ENCODE measurements at places on chromosomes 16 and 17. TPM values are rescaled to one million over a fixed set of nuclear protein-coding genes. Genes with fewer than 3 reads are reported as not detected.

Gene CD2BP2
- 82.1 TPM for total RNA-seq

Gene ABCC12
- total RNA-seq, result not detected

Gene B3GNT9
- 2.4 TPM for total RNA-seq

Gene KRT20
- total RNA-seq, result not detected

Gene SLFN11
- 0.27 TPM for total RNA-seq

Gene HAP1
- total RNA-seq, result 1.6 TPM

Gene CRYM
- 2.0 TPM for total RNA-seq

Gene SLC2A4
- 0.38 TPM for total RNA-seq

Gene CES4A
- total RNA-seq, result 2.3 TPM

Gene SP6
- 0.62 TPM for total RNA-seq

Gene CLEC18A
- 11.6 TPM for total RNA-seq

Gene NT5M
- 3.8 TPM for total RNA-seq

Gene CCL17
- total RNA-seq, result not detected

Gene SLX1A
- 45.4 TPM for total RNA-seq

- DNase-seq, result no peak
Observed at GRCh38 chr17:8927395-8927794, 38.1 kb downstream of the PIK3R5 start.

GRCh38 chr17:69725146-69725545 is 310.6 kb downstream of the MAP2K6 start:
- no peak for DNase-seq

DNA sequence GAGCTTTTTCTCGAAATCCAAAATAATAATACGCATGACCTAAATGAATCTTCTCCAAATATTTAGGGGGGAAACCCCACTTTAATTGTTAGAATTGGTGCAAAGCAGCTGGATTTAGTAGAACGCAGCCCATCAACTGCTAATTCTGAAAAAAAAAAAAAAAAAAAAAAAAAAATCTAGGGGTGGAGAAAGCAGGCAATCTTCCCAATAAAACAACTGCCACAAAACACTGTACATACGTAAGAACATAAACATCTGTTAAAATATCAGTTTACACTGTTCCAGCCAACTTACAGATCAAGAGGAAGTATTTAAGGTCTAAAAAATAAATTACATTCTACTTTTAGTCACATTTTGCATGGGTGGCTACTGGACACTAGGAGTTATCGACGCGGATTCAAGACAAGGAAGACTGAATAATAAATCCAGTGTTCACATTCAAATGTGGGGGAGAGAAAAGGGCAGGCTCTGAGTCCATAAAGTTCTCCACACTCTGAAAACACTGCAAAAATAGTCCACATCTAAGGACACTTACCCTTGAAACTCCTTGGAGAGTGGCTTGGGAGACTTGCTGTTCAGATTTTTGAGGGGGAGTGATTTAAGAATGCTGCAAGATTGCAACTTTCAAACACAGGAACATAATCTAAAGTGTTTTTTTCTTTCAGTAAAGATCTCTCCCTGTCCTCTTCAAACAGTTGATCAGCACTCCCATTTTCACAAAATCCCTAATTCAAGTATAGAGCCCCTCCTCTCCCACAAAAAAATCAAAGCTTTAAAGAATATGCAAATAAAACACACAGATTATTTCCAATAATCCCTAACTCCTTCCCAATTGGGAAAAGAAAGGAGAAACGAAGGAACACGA is 1.3 kb downstream of the APPBP2 start:
- DNase-seq, result no peak

DNA sequence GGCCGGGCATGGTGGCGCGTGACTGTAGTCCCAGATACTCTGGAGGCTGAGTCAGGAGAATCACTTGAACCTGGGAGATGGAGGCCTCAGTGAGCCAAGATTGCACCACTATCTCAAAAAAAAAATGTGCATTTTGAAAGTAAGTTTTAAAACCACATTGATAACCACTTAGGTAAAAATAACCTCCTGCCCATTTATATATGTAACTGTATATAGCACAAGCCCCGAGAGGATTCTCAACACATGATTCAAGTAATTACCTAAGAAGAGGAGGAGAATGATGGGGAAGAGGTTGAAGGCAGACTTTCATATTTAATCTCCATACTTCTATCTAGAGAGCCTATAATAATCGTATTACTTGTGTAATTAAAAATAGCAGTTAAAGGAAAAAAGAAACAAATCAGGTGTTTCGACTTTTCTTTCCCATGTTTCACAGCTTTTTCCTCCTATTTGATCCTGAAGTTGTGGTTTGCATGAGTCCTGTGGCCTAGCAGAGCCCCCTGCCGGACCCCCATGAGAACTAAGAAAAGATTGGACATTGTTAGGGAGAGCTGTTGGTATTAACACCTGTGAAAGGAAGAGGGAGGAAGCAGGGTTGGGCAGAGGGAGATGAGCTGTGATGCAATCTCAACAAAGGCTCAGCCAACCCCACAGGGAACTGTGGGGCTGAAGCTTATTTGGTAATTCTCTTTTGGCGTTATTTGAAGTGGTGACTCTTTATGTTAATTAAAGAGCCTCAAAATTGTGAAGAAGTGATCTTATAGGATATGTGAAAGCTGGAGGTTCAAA is 22.1 kb downstream of the PMFBP1 start:
- no peak for DNase-seq

DNA sequence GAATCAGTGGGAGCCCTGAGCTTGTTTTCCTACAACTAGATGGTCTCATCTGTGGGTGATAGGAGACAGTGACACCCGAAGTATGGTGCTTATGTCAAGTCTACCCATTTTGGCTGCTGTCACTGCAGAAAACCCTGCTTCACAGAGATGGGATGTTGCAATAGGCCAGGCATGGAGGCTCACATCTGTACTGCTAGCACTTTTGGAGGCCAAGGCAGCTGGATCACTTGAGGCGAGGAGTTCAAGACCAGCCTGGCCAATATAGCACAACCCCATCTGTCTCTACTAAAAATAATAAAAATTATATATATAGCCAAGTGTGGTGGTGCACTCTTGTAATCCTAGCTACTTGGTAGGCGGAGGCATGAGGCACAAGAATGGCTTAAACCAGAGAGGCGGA is 2.3 kb upstream of the HERPUD1 start:
- no peak for DNase-seq

GRCh38 chr17:43694081-43694870 is 32.6 kb upstream of the MEOX1 start:
- DNase-seq, result no peak

GRCh38 chr16:66719246-66719645 is 22.7 kb upstream of the CMTM4 start:
- DNase-seq, result no peak

- no peak for DNase-seq
Observed at GRCh38 chr16:84183911-84184591, 2.8 kb downstream of the TAF1C start.

- DNase-seq, result no peak
Observed at GRCh38 chr16:58501242-58502131, 1.5 kb downstream of the NDRG4 start.

- no peak for DNase-seq
Observed at GRCh38 chr16:82092711-82093110, 57.7 kb downstream of the HSD17B2 start.

GRCh38 chr17:15245054-15245453 is 20.1 kb downstream of the PMP22 start:
- DNase-seq, result no peak

DNA sequence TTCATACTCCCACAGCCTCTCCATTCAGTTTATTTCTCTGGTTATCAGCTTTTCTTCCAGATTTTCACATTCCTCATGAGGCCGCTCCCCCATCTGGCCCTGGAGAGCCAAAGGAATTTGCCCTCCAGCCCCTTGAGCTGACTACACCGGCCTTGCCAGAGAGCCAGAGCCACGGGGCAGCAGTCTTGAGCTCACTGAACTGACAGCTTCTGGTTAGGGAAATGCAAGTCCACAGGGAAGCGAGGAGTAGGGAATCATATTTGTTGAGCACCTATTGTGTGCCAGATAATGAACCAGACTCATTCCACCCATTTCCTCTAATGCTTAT is 102.4 kb downstream of the ABCC12 start:
- DNase-seq, result peak; percentile 16

DNA sequence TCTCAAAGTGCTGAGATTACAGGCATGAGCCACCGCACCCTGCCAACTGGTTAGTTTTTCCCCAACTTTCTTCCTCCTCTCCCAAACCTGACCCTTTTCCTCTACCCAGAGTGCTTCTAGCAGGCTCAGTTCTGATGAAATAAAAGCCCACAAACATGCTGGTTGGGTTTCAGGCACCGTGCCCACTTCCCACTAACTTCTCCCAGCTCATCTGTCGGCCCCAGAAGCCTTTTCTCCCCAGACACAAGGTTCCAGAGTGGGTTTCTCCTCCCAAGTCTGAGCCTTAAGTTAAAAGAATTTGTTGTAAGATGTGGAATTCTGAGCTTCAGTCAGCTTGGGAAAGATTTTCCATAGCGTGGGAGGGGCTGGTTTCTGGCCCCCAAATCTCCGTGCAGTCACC is 11.5 kb upstream of the SCN4A start:
- DNase-seq, result no peak

DNA sequence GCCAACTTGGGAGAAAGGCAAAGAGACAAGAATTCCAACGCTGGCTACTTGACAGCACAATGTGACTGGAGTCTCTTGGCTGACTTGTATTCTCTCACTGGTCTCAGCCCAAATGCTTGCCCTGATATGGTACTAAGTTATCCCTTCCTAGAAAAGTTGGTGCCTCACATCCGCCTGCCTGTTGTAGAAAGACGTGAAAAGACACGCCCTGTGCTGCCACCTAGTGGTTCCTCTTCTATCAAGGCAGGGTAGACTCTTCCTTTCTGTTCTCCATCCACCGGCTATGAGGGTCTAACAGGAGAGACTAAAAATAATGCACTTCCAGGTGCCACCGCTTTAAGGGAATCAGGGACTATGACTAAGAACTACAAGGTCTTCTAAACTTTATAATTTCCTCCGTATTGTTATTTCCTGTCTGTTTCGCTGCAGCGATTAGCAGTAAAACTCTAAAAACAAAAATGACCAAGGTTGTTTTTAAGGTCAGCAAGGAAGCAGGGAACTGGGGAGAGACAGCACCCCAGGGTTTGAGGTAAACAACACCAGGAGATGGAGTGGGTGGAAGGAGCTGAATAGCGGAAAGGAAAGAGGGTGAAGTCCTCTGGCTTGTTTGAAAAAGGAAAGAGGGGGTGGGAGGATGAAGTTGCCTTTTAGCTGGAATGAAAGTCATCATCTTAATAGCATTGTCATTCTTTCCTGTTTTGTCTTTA is 109.5 kb downstream of the YPEL2 start:
- DNase-seq, result no peak

- DNase-seq, result peak; percentile 100
Observed at GRCh38 chr17:47279062-47279801, 25.6 kb downstream of the ITGB3 start.

GRCh38 chr17:41360296-41360995 is 9.2 kb downstream of the KRT33B start:
- DNase-seq, result peak; percentile 79

- no peak for DNase-seq
Observed at GRCh38 chr17:68145088-68145487, 102.8 kb upstream of the AMZ2 start.

- no peak for DNase-seq
Observed at GRCh38 chr17:68598074-68598473, 3.1 kb downstream of the FAM20A start.

GRCh38 chr17:79922798-79923197 is 83.6 kb upstream of the CBX4 start:
- DNase-seq, result no peak

- no peak for DNase-seq
Observed at GRCh38 chr17:82826211-82826610, 13.6 kb downstream of the ZNF750 start.

DNA sequence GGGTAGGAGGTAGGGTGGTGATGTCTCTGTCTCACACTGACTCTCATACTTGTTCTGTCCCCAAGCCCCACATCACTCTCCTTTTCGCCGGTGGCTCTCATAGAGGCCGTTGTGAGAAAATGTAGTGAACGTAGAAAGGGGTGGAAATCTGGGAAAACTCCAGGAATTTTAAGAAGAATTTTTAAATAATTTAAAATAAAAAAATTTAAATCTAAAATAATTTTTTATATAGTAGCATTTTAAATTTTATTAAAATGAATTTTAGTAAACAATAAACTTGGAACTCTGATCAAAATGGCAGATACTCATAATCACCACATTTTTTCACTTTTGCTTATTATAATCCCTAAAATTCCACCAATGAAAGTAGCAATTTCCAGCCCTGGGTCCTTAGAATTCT is 473.6 kb upstream of the ZFHX3 start:
- no peak for DNase-seq

DNA sequence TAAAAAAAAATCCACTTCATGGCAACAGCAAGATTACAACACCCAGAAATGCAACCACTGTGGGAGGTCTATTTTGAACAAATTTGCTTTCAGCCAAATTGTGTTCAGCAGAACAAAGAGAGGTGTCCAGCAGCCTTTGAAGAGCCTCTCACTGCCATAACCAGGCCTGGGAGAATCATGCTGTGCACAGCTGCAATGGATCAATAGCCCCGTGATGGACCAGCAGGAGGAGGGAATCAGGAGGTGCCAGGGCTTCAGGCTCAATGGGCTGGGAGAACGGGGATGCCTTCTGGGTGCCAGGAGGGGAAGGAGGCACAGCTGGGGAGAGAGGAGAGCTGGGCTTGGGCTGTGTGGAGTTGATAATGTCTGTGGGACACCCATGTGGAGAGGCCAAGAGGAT is 366.2 kb upstream of the EEF2KMT start:
- no peak for DNase-seq

- no peak for DNase-seq
Observed at GRCh38 chr16:17474037-17474436, 3.3 kb upstream of the XYLT1 start.

- no peak for DNase-seq
Observed at GRCh38 chr17:31373150-31374093, 18.1 kb upstream of the RAB11FIP4 start.

DNA sequence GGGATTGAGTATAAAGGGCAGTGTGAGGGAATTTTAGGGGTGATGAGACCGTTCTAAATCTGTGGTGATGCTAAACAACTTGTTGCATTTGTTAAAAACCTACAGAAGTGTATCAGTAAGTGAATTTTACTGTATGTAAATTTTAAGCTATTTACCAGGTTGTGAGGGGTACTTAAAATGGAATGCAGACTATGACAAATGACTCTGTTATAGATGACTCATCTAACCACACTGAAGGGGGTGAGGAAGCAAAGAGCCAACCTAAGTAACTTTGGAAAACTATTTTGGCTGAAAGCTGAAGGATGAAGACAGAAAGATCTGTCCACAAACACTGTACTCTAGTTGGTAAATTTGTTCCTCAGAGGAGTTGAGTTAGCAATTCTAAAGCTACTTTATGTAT is 5.3 kb upstream of the MKS1 start:
- peak; percentile 63 for DNase-seq

DNA sequence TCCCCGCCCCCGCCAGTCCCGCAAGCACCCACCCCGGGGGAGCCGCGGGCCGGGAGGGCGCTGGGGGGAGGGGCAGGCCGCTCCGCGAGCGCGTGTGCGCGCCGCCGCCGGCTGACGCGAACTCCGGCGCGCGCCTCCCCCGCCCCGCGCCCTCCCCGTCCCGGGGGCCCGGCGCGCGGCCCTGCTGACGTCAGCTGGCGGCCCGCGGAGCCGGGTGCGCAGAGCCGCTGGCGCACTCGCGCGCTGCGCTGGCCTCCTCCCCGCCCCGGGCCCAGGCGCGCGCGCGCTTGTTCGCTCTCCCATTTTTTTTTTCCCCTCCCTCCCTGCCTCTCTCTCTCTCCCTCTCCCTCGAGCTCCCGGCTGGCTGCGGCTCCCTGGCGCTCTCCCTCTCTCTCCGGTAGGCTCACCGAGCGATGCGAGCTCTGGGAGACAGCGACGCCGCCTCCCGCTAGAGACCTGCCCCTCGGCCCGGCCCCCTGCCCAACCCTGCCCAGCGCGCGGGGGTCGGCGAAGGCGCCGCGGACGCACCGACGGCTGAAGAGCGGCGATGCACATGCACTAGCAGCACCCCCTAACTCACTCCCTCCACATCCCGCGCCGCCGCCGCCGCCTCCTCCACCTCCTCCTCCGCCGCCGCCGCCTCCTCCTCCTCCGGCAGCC is at the start of gene GNAO1:
Gene GNAO1, plus strand, starts transcription at position 334 of the 660 bp plus-strand sequence. CDS start 747 bp downstream, outside the sequence.
- no peak for DNase-seq

Data from kidney epithelial cell (primary cell).